ENCODE measurements at places on chromosomes 6 and 20.

GRCh38 chr6:146444189-146444588, 99.4 kb upstream of the RAB32 start:
- DNase-seq = no peak

- no peak for DNase-seq
Measured at GRCh38 chr20:49282584-49283171, 4.8 kb upstream of the ZNFX1 start.

DNA sequence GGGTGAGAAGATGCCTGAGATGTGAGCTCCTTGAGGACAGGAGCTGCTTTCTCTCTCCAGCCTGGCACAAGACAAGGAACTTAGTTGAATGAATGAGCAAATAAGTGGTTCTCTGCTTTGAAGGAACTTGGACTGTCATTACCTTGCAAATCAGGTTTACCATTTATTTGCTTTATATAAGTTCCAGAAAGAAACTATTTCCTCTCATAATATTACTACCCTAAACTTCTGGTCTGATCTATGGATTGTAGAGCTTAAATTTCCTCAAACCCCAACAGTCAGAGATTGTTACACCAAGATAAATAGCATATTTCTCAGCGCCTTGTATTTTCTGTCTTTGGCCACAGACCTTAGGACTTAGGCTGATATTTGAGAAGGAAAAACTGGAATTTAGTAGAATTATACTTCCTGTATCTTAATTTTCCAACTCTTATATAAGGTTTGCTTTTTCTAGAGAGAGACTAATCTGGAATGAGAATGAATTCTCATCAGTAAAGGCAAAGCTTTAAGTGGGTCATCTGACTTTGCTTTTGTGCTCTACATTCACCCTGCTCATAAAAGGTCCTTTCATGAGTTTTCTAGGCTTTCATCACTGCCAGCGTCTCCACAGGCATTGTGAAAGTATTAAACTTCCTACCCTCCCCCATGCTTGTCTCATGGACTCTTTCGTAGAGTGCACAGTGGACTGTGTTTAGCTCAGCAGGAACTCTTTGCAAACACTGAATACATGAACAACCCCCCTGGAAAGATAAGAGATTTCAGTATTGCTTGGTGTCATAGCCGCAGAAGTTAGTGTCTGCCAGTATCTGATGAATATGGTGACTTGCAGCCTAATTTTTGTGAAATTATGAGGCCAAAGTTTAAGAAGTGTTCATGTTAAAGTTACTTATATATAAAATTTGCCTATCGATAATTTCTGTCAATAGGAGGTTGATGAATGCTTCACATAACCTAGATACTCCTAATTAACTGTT, 74.0 kb downstream of the PTPRA start:
- no peak for DNase-seq

DNA sequence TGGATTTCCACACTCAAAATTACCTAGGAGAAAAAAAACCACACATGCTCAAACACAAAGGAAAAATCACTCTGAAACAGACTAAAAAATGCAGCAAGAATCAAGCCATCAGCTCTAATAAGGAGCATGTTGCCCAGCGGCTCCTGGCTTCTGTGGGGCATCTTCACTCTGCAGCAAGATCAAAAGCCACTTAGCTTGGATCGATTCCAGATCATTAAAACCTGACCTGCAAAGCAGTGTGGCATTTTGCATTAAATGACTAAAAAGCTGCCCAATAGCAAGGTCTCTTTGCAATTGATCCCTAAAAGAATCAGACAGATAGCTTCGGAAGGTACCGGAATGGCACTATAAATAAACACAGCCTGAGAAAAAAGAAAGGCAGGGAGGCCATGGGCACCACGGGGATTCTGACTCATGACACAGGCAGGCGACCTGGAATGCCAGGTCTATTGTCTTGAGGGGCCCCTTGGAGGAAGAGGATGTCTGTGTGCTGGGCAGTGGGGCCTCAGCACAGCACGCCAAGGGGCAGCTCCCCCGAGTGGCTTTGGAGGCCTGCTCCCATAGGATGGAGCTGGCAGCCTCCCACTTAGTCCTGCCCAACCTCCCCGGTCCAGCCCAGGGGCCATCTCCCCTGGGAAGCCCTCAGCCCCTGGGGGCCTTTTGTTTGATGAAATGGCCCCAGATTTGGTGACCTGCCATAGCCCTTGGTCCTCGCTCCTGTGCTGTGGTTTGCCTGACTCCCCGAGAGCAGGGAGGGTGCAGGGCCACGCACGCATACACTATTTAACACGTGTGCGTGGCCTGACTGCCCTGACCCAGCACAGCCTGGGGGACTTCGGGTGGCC, 7.6 kb downstream of the LEMD2 start:
- DNase-seq = no peak

DNA sequence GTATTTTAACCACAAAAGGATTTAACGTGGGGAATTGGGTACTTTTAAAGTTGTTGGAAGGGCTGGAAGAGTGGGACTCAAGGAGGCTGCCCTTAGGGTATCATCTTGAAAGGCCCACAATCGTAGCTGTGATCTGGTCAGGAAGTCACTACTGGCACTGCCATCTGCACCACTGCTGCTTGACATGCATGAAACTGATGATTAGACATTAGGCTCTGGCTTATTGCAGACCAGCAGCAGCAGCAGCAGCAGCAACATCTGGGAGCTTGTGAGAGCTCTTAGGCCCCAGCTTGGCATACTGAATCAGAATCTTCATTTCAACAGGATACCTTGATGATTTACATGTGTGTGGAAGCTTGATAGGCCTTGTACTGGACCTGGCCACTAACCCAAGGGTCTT, 68.6 kb downstream of the PHF20 start:
- no peak for DNase-seq

DNA sequence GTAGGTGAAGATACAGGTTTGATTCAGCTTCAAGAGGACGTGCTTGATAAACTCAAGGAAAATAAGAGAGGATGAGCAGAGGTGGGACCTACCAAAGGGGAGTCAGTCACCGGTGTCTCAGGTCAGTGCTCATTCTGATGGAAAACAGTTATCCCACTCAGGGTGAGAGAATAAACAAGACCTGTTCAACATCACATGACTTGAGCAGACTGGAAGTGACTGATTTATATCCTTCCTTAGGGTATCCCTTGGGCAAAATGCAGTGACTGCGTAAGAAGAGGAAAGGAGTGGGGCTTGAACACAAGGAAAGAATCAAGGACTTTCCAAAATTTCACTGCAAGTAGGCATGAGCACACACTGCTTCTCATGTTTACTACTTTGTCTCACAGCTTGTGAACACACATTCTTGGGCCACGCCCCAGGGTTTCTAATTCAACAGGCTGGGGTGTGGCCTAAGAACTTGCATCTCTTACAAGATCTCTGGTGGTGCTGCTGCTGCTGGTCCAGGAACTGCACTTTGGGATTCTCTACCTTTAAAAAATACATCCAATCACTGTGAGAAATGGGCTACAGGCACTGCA, 11.6 kb downstream of the CST3 start:
- no peak for DNase-seq

DNA sequence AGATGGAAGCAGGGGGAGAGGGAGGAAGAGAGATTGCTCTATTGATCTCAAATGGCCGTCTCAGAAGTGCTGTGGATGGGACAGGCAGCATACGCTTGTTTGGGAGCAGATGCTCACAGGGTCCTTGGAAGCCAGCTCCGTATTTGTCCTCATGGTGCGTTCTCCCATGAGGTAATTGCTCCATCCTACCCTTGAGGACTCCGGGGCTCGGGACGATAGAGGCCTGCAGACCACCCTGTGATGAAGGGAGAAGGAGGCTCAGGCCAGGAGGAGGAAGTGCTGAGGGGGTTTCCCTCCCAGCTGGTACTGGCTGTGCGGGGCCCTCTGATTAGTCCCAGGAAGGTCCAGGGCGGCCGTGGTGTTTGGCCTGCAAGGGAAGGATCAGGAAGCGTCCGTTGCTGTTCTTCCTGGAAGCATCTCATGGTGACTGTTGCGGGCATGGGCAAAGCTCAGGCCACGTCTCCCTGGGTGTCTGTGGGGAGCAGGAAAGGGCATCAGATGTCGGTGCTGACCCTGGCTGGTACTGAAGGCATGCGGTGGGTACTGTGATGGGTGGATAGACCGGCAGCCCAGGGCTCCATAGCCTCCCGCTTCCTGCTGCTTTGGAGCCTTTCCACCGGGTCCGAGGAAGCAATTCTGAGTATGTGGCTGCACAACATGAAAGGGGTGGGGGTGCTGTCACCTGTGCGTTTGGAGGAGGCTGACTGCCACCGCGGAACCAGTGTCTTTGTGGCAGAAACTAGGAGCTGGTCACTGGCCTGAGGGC, 158.3 kb downstream of the SYCP2 start:
- no peak for DNase-seq

GRCh38 chr20:7171911-7172310, 404.4 kb downstream of the BMP2 start:
- no peak for DNase-seq
